ENCODE measurements at places on chromosomes 2 and 18. TPM values are rescaled to one million over a fixed set of nuclear protein-coding genes. Genes with fewer than 3 reads are reported as not detected.

DNA sequence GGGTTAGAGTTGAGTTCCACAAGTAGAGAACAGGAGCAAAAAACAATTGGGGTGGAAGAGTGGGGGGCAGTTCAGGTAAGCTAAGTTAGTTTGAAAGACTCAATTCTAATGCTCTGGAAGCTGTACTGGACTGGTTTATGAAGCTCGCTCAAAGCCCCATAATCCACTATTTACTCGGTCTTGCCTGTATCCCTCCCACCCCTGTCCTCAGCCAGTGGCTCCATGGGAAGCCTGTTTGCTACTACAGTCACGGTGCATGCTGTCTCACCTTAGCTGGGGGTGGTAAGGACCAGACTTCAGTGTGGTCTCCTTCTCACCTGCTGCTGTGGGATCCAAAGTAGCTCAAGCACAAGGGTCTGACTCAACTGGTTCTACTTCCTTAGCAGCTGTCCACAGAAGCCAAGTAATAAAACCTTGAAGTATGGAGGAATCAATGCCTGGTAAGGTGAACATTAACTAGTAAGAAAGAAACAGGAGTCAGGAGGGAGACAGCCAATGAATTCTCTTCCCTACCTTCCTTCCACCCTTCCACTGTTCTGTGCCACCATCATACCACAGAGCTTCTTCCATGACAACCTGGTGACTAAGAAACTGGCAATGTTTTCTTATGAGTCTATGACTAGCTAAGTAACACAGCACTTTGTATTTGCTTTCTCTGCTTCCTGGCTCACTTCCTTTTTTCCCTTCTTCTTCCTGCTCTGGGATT is 230.8 kb downstream of the SRBD1 start:
- no peaks in the 10 kb centered on the region for H3K36me3 ChIP-seq
- DNase-seq: no peak
- no peak overlapping the region for H3K27ac ChIP-seq
- H3K27me3 ChIP-seq: no peaks in the 10 kb centered on the region

The KLHL29 gene
- 17.9 TPM for total RNA-seq

DNA sequence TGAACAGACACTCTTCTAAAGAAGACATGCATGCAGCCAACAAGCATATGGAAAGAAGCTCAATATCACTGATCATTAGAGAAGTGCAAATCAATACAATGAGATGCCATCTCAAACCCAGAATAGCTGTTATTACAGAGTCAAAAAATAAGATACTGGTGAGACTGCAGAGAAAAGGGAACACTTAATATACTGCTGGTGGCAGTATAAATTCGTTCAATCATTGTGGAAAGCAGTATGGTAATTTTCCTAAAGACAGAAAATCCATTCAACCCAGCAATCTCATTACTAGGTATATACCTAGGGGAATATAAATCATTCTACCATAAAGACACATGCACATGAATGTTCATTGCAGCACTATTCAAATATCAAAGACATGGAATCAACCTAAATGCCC is 116.6 kb upstream of the LTBP1 start:
- H3K27me3 ChIP-seq: no peaks in the 10 kb centered on the region
- DNase-seq: no peak
- H3K4me3 ChIP-seq: no peak overlapping the region
- no peak overlapping the region for H3K27ac ChIP-seq

DNA sequence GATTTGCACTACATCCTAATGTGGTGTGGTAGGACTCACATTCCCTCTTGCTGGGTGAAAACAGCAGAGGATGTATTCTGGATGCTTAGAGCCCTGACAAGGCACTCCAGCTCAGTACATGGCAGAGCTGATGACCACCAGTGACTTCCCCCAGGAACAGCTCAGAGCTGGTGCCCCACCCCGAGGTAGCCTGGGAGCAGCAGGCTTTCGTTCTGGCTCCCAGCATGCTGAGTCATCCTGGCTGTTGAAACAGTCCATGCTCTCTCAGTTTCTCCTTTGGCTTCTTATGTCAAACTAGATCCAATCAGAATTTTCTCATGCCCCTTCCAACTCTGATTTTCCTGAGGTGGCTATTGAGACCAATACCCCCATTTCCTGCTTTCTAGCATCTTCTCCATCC is 438.2 kb downstream of the NBAS start:
- H3K27me3 ChIP-seq: no peaks in the 10 kb centered on the region
- no peak for DNase-seq
- H3K4me3 ChIP-seq: no peak overlapping the region
- no peak overlapping the region for H3K27ac ChIP-seq
- no peaks in the 10 kb centered on the region for H3K36me3 ChIP-seq
- H3K4me1 ChIP-seq: no peaks in the 10 kb centered on the region

DNA sequence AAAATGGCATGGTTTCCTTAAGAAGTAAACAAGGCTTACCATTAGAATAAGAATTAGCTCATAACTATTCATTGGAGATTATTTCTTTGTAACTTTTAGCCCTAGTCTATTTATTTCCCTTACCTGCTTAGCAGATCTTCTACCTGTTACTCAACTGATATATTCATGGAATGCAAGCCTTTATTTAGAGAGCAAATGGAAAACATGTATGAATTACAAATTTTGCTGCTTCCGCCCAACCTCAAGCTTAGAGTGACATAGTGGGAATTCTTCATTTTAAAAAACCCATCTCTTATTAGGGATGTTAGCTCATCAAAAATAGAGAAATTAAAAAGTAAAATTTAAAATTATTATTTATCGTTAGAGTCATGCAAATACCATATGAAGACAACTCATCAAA is 110.9 kb downstream of the STRN start:
- H3K27ac ChIP-seq: no peak overlapping the region
- no peaks in the 10 kb centered on the region for H3K27me3 ChIP-seq

The TRAK2 gene
- total RNA-seq: 20.0 TPM

DNA sequence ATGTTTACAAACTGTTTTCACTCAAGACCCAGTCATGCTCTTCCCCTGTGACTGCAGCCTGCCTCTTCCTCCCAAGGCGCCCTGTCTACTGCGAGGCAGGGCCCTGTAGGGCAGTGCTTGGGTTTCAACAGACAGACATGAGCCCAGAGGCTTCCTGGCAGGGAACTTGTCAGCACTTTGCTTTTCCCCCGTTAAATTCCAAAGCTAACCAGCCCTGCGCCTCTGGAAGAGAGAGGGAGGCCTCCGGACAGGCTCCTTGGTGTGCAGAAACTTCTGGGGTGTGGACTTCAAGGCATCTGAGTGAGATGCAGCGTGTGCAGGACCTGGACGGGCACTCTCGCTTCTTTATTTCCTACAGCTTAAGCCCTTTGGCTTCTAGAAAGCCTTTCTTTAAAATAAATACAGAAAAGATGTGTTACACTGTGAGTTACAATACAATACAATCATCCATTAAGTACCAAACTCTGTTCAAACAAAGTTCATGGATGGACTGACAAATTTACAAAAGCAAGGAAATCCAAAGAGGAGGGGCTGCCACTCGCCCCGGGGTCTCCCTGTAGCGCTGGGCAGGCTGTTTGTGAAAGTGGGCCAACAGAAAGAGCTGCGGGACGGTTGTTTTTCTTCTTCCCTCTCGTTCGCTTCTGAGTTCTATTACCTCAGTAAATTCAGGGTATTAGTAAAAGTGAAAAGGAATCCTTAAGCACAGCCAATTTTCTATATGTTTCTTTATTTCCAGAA is 8.8 kb upstream of the ZNF516 start:
- no peak overlapping the region for H3K4me3 ChIP-seq
- no peaks in the 10 kb centered on the region for H3K27me3 ChIP-seq
- DNase-seq: no peak
- peaks cover 3% of the 10 kb centered on the region for H3K4me1 ChIP-seq

- peaks cover 10% of the 10 kb centered on the region for H3K4me1 ChIP-seq
- H3K36me3 ChIP-seq: no peaks in the 10 kb centered on the region
- no peak overlapping the region for H3K27ac ChIP-seq
- no peak for DNase-seq
Measured at GRCh38 chr2:215878476-215879063, 134.8 kb downstream of the MREG start.

- H3K27me3 ChIP-seq: no peaks in the 10 kb centered on the region
- no peak overlapping the region for H3K4me3 ChIP-seq
- H3K36me3 ChIP-seq: no peaks in the 10 kb centered on the region
- DNase-seq: peak; percentile 35
Measured at GRCh38 chr2:8761529-8762164, 75.8 kb downstream of the KIDINS220 start.

The ZSWIM2 gene
- total RNA-seq: not detected

DNA sequence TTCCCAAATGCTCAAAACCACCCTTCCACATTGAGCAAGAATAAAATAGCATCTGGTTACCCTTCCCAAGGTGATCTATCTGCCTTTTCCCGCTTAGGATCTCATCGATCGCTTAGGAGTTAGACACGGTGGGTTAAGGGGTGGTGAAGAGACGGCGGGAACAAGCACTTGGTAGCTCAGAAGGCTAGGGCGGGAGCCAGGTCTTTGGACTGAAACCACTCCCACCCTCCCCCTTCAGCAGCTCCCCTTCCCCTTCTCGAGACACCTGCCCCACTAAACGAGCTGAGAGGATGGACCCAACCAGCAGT is 513 bp downstream of the THOC1 start:
- H3K4me3 ChIP-seq: peak overlapping the region; percentile 95
- peaks cover 6% of the 10 kb centered on the region for H3K36me3 ChIP-seq
- no peaks in the 10 kb centered on the region for H3K27me3 ChIP-seq
- no peak for DNase-seq
- peak overlapping the region; percentile 97 for H3K27ac ChIP-seq

The CCDC148 gene
- total RNA-seq: not detected

DNA sequence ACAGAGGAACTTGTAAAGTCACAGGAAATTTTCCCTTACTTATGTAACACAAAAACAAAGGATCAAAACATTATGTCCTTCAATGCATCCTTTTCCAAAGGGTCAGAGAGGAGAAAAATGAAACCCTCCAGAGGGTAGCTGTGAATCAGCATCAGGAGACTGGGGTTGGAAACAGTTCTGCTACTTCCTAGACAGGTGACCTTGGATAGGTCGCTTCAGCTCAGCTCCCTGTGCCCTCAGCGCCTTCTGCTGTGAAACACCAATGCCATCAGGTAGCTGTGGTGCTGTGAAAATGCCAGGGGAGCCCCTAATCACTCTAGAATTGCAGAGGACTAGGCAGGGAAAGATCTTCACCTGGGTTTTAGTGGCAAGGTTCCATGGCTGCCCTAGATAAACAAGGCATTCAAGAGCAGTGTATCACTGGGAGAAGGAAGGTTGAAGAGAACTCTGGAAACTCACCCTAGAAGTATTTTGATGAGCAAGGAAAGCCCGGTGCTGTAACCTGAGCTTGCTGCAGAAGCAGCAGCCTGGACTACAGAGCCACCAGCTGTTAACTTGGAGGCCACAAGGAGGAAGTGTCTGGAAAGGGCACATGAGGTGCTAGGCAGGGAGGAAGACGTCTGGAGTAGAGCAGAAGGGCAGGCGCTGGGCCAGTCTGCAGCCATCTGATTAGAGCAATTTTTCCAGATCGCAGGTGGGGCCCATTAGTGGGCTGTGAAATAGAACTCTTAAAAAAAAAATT is 100.7 kb upstream of the MCFD2 start:
- peaks cover 21% of the 10 kb centered on the region for H3K36me3 ChIP-seq
- no peaks in the 10 kb centered on the region for H3K27me3 ChIP-seq
- no peaks in the 10 kb centered on the region for H3K4me1 ChIP-seq
- H3K27ac ChIP-seq: no peak overlapping the region
- H3K4me3 ChIP-seq: no peak overlapping the region

The FBLN7 gene
- total RNA-seq: not detected

GRCh38 chr2:231665245-231666170 is 42.8 kb upstream of the PTMA start:
- no peaks in the 10 kb centered on the region for H3K36me3 ChIP-seq
- H3K4me3 ChIP-seq: peak overlapping the region; percentile 68
- no peak for DNase-seq
- H3K27me3 ChIP-seq: no peaks in the 10 kb centered on the region
- H3K4me1 ChIP-seq: peaks cover 47% of the 10 kb centered on the region

GRCh38 chr2:126749537-126749936 is 93.6 kb downstream of the GYPC start:
- H3K36me3 ChIP-seq: no peaks in the 10 kb centered on the region
- no peak overlapping the region for H3K27ac ChIP-seq
- no peak overlapping the region for H3K4me3 ChIP-seq
- no peaks in the 10 kb centered on the region for H3K27me3 ChIP-seq
- no peaks in the 10 kb centered on the region for H3K4me1 ChIP-seq
- no peak for DNase-seq

DNA sequence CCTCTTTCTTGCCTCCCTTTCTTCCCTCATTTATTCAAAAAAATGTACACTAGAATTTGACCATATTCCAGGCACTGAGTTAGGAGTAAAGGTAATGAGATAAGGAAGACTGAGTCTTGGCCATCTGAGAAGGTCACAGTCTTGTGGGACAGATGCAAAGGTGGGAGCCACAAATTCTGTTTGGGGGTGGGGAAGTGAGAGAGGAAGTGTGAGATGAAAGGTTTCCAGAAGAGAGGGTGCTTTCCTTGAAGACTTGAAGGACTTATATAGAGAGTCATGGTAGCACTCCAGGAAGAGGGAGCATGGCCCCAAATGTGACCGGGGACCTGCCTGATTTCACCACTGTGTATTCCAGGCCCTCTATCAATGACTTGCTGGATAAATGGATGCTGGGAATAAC is 320.6 kb downstream of the LPIN1 start:
- H3K27ac ChIP-seq: no peak overlapping the region
- peaks cover 24% of the 10 kb centered on the region for H3K4me1 ChIP-seq

DNA sequence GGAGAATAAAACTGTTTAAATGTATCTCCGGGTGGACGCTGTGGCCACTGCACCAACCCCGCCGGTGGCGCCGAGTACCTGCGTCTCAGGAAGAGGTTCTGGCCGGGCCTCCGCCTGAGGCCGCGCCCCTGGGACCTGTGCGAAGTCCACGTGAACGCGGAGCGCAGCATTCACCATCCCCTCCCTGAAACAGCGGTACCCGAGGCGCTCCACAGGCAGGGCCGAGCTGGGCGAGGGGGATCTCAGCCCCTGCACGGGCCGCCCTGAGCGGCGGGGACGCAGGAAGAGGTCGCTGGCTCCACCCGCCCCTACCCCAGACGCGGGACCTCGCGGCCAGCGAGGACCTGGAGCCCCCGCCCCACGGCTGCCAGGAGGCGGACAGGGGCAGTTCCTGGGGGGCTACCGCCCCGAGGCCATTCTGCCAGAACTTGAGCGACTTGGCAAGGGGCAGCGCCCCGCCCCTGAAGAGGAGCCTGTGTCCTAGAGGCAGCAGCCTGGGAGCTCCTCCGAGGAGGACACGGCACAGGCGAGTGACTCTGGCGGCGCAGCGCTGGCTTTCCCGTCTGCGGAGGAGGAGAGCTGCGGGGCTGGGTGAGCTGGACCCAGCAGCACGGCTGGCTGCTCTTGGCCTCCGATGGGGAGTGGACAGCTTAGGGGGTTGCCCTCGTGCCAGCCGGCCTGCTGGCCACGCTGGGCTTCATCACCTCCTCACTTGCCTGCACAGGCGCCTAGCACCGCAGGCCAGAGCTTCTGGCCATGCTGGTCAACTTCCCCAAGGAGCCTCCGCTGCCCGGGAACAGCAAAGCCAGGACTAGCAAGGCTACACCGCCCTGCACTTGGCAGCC is 9.7 kb upstream of the TEKT4 start:
- no peak overlapping the region for H3K27ac ChIP-seq
- H3K27me3 ChIP-seq: no peaks in the 10 kb centered on the region
- H3K4me1 ChIP-seq: no peaks in the 10 kb centered on the region
- H3K36me3 ChIP-seq: no peaks in the 10 kb centered on the region
- no peak for DNase-seq

GRCh38 chr2:236715491-236715961 is 145.9 kb downstream of the ACKR3 start:
- H3K27ac ChIP-seq: no peak overlapping the region
- peaks cover 2% of the 10 kb centered on the region for H3K27me3 ChIP-seq
- H3K4me1 ChIP-seq: no peaks in the 10 kb centered on the region
- H3K36me3 ChIP-seq: no peaks in the 10 kb centered on the region
